ENCODE measurements at places on chromosomes 2 and 18.

DNA sequence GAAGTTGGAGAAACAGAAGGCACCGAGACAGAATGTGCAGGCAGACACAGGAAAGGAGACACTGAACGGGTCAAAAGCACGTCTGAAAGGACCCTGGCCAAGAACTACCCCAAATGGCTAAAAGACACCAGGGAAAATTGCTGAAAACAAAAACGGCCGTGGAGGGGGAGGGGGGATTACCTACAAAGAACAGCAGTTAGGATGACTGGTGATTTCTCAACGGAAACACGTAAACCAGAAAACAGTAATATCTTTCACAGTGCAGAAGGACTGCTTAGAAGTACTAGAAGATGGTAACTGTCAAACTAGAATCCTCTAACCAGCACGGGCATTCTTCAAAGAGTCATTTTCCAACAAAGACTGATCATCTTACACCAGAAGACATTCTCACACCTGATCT lies 142.6 kb downstream of the HDAC4 start:
- no peak for DNase-seq

GRCh38 chr2:61785583-61785982 lies 68.3 kb downstream of the FAM161A start:
- no peak for DNase-seq

- no peak for DNase-seq
Observed at GRCh38 chr2:222404151-222404905, 20.0 kb upstream of the SGPP2 start.

DNA sequence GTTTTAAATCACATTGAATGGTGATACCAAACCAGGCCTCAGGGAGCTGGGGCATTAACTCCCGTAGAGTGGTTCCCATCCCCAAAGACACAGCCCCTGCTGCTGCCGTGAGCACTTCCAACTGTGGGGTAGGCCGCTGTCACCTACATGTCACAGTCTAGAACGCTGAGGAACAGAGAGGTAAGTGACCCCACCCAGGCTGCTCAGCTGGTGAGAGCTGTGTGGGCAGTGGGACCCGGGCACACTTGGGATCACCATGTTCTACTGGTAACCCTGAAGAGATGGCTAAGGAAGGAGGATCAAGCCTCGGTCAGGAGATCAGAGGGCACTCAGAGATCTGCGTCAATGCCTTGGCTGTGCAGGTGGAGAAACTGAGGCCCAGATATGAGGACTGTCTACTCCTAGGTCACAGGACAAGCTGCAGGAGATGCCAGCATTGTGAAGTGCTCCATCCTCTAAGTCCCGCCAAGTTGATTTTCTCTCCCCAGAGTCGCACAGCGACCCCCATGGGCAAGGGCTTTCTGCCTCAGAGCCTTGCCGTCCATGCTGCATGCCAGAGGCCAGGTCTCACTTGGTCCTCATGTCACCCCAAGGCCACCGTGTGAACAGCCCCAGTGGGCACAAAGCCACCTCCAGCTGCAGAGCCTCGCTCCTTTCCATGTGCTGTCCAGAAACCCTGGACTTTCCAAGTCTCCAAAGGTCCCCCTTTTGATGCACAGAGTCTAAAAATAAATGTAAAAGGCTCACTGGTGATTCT lies 144.2 kb upstream of the OTOS start:
- no peak for DNase-seq

DNA sequence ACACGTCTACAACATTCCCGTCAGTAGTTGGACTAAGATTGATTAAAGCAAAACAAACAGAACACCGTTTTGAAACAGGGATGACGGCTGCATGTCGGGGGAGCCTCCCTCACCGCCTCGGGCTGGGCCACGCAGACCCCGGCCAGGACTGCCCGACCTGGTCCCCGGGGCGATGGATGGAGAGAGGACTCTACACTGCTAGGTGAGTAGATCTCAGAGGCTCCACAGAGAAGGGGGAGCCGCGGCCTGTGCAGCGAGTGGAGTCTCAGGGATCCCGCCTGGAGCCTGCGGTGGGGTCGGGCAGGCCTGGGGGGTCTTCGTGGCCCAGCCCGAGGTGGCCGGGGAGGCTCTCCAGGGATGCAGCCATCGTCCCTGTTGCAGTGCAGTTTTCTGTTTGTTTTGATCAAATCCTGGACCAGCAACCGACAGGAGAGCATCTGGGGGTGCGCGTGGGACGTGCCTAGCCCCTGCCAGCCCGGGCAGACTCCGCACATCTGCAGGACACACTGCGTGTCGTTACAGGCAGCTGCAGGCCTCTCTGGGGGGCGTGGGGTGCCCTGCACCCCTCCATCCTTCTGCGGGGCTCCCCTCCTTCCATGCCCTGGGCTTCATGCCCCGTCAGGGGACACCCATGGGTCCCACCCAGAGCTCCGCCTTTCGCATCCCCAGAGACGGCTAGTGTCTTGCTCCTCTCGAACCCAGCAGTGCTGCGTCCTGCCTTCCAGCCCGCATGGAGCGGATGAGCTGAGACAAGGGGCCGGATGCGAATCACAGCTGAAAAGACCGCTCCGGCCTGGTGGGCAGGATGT lies 143.6 kb downstream of the RTP5 start:
- no peak for DNase-seq

- DNase-seq, result no peak
Observed at GRCh38 chr2:133040170-133040569, 370.2 kb upstream of the LYPD1 start.

DNA sequence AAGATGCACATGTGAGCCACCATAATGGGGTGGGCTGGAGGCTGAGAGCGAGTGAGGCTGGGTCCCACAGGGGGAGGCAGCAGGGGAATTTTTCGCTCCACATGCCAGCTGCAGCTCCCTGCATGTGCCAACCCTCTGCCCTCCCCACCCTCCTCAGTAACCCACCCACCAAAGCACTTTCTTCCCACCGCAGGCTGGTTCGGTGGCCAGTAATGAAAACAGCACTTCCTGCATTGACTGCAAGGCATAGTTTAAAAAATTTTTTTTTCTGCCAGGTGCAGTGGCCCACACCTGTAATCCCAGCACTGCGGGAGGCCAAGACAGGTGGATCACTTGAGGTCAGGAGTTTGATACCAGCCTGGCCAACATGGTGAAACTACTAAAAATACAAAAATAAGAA lies 147.5 kb upstream of the TTC39C start:
- DNase-seq, result no peak

- DNase-seq, result no peak
Observed at GRCh38 chr2:203490391-203490790, 44.7 kb downstream of the RAPH1 start.

DNA sequence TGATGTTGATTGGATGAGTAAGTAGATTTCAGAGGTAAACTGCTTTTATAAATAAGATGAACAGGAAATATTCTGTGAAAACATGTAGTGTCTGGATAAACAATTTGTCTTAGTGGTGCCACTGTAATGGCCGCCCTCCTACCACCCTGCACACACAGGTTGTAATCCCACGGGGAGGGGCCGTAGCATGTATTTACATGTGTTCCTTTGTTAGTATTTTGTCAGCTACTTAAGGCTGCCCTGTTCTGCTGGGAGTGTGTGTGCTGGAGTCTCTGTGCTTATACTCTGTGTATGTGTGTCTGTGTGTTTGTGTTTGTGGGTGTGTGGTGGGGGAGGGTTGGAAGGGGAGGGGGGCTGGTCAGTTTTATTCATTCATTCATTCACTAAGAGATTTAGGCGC lies 5.1 kb downstream of the TSHZ1 start:
- DNase-seq, result no peak

DNA sequence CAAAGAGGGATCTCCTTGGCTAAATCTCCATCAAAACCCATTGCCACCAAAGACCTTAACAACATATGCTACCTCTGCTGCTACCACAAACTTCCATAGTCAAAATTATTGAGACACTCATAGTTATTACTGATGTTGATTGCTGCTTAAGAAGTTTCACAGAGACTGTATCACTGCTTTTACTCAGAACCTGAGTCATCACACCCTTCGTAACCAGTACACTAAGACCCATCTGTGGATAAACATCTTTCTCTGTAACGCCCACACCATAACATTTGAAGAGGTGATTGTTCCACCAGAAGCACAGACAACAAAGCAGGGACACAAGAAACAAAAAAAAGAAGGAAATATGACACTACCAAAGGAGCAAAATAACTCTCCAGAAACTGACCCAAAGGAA lies 1563.1 kb downstream of the LRP1B start:
- no peak for DNase-seq

DNA sequence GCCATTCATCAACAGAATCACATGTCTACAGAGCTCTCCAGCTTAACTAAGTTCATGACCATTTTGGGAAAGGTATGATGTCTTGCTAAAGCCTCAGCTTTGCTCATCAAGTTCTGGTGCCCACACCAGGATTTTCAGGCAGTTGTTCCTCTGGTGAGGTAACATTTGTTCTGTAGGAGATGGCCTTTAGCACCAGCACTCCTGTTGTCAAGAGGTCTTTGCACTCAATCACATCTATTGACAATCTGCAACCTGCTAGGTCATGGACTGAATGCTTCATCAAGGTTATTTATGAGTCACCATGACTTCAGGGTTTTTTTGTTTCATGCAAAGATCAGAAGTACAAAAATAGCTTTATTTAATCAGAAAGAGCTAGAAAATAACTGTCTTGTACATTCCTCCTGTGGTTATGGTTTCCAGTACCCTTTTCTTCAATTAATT lies 36.6 kb upstream of the VIT start:
- no peak for DNase-seq

- DNase-seq, result no peak
Observed at GRCh38 chr2:201220102-201220570, 37.2 kb downstream of the CASP10 start.

- DNase-seq, result no peak
Observed at GRCh38 chr2:148523315-148523714, 121.2 kb upstream of the EPC2 start.

DNA sequence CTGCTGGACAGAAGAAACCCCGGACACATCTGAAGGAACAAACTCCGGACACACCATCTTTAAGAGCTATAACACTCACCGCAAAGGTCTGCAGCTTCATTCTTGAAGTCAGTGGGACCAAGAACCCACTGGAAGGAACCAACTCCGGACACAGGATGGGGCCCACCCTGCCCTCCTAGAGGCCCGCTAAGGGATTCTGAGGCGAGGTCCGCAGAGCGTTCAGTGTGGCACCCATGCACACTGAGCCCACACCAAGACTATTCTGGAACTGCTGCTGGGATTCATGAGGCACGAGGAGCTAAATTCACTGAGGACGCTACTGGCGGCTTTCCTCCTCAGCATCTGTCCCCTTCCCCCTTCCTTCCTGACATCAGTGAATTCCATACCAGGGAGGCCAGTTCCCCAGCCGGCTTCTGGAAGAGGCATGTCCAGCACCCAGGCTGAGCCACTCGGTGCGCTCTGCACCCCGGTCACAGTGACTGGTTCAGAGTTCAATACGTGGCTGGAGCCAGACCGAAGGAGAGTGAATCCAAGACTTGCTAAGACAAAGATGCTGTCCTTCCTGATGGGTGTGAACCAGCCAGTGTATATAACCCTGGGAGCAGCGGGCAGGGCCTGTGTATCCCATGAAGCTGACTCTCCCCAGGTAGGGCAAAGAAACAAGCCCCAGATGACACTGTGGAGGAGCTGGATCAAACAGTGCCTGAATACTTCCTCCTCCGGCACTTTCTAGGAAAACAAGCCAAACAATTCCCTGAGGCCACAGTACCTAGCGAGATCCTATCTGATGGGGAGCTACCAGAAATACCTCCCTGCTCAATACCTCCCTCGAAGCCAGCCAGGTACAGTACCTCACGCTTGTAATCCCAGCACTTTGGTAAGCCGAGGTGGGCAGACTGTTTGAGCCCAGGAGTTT lies 11.1 kb downstream of the HDAC4 start:
- DNase-seq, result no peak

DNA sequence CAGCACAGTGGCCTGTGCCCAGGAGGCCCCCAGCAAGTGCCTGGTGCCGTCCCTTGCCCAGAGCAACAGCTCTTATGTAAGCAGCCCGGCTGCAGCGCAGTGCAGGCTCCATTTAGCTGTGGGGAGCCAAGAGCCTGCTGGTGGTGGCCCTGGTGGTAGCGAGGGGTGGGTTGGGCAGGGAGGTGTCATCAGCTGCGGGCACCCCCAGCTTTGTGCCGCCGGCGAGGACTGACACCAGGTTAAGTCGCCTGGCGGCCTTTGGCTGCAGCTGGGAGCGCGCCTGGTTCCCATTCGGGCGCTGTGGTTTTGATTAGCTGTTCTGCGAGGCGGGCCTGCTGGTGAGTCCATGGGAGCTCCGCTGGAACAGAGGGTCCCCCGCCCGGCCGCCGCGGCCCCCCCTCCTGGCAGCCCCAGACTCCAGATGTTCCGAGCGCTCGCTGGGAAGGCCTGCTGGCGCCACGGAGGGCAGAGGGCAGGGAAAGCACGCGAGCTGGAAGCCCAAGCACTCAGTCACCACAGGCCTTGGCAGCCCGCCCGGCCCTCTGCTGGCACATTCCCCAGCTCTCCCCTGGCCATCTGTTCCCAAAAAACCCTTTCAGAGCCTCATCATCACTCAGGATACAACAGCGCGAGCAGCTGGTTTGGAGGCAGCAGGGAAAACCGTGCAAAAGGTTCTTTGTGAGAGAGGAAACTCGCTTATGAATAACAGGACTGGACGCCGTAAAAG lies 18.4 kb downstream of the ATOH8 start:
- DNase-seq, result peak; percentile 76

DNA sequence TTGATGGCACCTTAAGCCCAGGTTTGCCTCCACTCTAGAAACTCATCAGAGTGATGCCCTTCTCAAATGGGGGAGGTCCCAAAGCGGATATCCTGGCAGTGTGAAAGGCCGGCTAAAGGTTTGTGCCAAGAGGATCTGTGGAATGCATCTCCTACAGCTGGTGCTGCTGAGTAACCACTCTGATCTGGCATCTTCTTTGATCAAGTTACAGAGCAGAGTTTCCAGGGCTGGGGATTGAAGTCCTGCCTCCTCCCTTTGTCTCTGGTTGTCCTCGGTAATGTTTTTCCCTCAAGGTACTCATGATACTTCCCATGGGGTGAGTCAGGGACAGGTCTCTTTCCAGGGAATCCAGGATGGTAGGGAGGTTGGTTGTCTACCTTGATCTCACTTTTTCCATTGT lies 24.6 kb downstream of the PRKRA start:
- DNase-seq, result no peak

DNA sequence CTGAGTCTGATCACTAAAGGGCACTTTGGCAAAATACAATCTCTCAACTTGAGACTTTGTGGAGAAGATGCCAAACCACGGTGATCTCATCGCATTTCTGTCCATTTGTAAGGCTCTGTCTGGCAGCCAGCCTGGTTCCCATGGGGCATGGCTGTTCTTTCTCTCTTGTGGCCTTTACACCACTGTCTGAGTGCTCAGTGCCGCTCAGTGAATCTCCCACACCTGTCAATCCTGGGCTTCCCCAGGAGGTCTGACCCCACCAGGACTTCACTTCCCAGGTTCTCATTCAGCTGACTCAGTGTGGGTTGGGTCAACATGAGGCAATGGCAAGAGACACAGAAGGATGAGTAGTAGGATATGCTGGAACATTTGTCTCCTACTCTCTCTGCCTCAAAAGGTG lies 96.8 kb upstream of the TRIB2 start:
- DNase-seq, result no peak

DNA sequence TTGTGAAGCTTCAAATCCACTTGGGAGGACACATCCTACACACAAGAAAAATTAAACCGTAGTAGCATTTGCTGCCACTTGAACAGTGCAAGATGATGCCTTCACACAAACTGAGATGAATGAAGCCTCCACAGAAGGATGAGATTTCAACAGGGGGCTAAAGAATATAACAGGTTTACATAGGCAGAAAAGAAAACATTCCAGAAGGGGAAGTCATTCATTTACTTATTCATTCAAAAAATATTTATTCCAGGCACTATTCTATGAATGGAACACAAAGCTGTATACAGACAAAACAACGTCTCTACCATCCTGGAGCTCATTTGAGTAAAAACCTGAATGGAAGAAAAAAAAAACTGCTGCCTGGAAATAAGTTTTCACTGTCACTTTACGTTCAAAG lies 170.5 kb downstream of the CDH20 start:
- DNase-seq, result no peak

- DNase-seq, result no peak
Observed at GRCh38 chr2:219959471-219959870, 332.0 kb downstream of the SLC4A3 start.
